ENCODE measurements at places on chromosomes 16 and 17.

DNA sequence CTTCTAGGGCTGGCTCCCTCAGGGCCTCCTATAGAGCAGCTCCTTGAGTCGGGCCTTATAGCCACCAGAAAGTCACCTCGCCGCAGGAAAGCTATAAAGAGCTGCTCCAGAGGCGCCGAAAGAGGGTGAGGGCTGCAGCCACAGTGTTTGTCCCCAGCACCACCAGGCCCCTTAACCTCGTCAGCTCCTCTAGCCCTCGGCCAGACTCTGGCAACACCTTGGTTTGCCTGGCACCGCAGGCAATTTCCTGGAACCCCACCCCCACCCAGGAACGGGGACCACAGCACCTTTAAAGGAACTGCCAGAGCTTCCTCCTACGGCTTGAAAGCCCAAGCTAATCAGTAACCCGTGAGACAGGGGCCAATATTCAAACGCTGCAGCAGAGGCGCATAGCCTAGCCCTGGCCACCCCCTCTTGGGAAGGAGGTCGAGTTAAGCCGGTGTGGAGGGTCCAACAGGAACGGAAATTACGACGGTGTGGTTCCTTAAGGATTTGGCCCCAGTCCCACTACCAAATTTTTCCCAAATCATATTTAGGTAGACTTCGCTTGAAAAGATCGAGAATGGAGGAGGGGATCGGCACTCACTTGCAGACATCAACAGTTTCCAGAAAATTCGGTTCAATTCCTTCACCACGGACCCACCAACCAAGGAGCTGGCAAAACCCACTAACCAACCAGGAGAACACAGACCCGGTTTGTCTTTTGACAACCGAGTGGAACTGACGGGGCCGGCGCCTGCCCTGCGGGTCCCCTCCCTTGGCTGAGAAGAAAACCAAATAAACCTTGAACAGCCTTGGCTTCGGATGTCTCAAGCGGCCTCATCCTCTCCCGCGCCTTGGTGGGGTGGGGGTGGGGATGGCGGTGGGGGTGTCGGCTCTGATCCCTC is 3.0 kb downstream of the HOXB6 start:
- no peak for DNase-seq

DNA sequence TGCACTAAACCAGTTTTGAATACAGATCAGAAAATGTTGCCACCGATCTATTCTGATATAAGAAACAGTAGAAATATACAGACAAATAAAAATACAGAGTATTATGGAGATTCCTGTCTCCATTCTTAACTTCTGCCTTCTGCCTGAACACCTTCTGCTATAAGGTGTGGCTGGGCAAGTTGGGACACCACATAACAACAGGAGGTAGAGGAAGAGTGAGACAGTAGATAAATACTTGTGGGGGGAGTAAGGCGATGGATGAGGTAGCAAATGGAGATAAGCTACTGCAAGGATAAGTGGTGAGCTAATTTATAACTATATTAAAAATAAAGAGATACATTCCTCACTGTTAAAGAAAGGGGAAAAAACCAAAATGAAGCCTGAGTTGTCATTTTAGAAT is 143.7 kb downstream of the CDH8 start:
- DNase-seq: no peak

DNA sequence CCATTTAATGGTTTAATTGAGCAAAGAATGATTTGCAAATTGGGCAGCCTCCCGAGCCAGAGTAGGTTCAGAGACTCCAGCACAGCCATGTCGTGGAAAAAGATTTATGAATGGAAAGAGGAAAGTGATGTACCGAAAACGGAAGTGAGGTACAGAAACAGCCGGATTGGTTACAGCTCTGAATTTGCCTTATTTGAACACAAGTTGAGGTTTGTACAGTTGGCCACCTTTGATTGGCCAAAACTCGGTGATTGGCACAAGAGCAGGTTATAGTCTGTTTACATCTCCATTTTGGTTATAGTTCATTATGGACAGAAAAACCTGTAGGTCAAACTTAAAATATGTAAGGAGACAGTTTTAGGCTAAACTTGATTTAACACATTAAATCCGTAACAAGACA is 44.5 kb downstream of the TENT4B start:
- DNase-seq: no peak

GRCh38 chr17:9192010-9192409 is 170.7 kb downstream of the NTN1 start:
- no peak for DNase-seq

GRCh38 chr17:40633871-40634270 is 13.7 kb downstream of the SMARCE1 start:
- DNase-seq: peak; percentile 44

- DNase-seq: no peak
These were observed 5.3 kb downstream of the IGFALS start for GRCh38 chr16:1788095-1788707.

GRCh38 chr17:74592087-74592990 is at the start of gene CD300LD:
TSS of gene CD300LD (minus strand) at chr17:74592283. CDS start at chr17:74592202, 81 bp downstream.
- DNase-seq: no peak

- no peak for DNase-seq
These were observed 1.3 kb upstream of the CIAO3 start for GRCh38 chr16:741986-742629.

DNA sequence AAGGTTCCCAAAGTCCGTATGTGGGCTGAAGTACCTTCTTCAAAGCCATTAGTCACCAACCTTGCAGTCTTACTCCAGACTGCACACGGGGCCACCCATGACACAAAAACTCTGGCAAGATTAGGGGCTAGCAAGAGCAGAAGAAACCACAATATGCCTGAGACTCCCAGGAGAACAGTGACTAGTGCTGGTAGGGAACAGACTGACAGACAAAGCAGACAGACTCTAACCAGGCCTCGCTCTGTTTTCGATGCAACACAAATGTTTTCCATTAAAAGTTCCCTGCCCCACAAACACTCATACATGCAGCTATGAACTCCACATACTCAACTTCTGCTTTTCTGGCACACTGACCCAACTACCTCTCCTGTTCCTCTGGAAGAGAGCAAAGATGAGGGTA is 102.2 kb downstream of the HIC1 start:
- no peak for DNase-seq
